Stimulated activated naive CD4-positive, alpha-beta T cell (primary cell): ENCODE measurements at places on chromosomes 11 and 22.

- no peak for DNase-seq
Observed at GRCh38 chr11:122095681-122096262, 20.2 kb downstream of the BLID start.

- DNase-seq: no peak
Observed at GRCh38 chr22:19578180-19579004, 54.2 kb upstream of the CLDN5 start.

GRCh38 chr11:65321076-65321475 is 6.4 kb downstream of the CDC42EP2 start:
- no peak for DNase-seq

GRCh38 chr22:35752006-35752862 is 34.6 kb downstream of the APOL5 start:
- DNase-seq: no peak

DNA sequence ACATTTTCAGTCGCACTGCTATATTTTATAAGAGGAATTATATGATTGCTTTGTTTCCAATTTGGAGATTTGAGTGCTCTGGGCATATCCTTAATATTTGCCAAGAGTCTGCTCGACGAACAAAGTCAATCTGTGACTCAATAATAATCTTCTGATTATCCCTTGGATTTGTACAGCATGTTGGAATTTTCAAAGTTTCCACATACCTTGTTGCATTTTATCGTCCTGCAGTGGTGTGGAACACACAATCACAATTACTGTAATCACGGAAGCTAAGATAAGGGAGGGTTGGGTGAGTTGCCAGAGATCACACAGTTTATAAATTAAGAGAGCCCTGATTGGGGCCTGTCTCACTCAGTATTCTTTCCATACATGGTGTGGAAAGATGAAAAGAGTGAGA is 189.3 kb downstream of the GUCY1A2 start:
- DNase-seq: no peak

DNA sequence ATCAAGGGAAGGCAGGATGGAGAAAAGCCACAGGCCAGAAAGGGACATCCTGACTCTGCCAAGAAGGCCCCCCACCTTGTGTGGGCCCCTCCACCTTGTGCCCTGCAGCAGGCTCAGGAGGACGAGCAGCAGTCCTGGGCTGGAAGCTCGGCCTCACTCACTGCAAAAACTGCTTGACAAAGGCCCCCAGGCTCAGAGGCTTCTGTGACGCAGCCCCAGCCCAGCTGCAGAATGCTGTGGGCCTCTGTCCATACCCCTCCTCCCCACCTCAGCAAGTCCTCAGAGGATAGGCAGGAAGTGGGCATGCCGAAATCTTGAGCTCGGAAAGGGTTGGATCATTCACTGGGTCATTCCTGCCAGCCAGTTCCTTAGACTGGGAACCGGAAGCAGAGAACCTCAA is 61.9 kb downstream of the NRXN2 start:
- no peak for DNase-seq

DNA sequence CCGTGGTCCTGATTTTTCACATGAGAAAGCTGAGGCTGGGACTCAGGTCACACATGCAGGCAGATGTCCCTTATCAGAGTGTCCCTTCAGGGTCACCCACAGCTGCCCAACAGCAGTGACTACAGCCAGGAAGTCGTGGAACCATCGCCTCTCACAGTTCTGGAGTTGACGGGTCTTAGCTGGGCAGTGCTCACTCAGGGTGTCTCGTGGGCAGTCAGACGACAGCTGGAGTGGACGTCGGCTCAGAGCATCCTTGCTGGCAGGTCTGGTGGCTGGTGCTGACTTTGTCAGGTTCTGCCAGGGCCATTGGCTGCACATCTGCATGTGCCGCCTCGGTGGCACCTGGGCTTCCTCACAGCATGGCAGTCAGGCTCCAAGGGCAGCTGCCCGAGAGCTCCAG is 35.6 kb upstream of the TH start:
- no peak for DNase-seq

- no peak for DNase-seq
Observed at GRCh38 chr11:19869466-19869865, 156.8 kb downstream of the NAV2 start.

DNA sequence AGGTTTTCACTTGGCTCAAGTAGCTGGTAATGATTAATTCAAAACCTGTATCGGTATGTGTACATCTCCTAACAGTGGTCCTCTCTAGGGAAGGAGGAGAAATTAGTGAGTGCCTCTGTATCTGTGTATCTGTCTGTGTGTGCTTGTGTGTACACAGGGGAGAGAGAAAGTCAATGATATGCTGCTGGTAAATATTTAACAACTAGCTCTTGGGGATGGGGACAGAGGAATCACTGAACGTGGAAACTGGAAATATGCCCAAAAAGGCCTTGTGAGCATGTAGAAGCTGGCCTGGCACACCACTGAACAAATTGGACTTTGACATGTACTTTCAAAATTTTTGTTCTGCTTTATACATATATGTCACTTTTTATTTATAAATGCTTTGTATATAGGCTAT is 214.0 kb upstream of the SYN3 start:
- no peak for DNase-seq

GRCh38 chr11:370070-370941 is 1.0 kb downstream of the B4GALNT4 start:
- DNase-seq: no peak

- no peak for DNase-seq
Observed at GRCh38 chr11:35798423-35798822, 135.8 kb downstream of the TRIM44 start.

GRCh38 chr11:33530815-33531214 is 169.8 kb downstream of the C11orf91 start:
- no peak for DNase-seq
